Activated CD8-positive, alpha-beta memory T cell treated with anti-CD3 and anti-CD28 coated beads, Interleukin-2, amount 10 ng/mL, durations not matched to agents 7 days and 5 days (primary cell): ENCODE measurements at places on chromosomes 7 and 10. TPM values are rescaled to one million over a fixed set of nuclear protein-coding genes. Genes with fewer than 3 reads are reported as not detected.

The AKR1D1 gene
- not detected for total RNA-seq

The POLR2J2 gene
- 15.4 TPM for total RNA-seq

DNA sequence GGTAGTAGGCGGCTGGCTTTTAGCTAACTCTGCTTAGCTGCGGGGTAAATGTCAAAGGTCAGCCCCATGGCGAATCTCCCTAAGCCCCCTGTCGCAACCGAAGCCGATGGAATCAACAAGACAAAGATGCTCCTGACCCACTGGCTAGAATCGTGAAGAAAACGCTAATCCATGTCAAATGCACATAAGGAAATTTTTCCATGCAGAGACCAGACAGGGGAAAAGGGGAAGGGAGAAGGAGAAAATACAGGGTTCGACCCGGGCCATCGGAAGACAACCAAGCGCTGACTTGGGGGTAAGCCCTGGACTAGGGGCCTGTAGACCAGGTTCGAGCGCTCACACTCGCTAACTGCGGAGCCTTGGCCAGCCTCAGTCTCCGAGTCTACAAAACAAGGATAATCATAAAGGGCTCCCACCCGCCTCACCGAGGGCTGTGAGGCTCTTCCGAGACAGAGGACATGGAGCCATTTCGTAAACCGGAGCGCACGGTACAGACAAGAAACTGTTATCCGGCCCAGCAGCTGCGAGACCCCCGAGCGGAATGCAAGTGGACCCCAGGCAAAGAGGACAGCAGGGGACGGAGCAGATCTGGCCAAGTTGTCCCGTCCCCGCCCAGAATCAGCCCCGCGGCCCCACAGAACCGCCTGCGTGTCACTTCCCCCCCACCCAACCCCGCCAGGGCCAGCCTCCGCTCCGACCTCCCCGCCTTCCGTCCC, 507 bp downstream of the SAR1A start:
- DNase-seq: no peak

DNA sequence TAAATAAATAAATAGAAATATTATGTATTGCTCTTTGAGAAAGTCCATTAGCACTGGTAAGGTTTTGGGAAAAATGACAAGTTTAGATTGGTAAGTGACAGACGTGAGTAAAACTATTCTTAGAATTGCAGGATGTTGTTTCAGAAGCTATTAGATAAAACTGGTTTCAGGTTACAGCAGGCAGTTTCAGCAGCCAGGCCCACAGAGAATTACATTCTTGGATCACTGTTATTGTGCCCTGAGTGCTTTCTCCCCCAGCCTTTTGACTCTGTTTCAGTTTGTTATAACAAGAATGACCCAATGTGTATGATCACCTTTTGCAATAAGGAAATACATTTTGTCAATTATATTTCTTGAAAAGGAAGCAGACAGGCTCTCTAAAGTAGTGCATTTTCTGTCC, 86.5 kb downstream of the DKK1 start:
- no peak for DNase-seq

The CCDC172 gene
- not detected for total RNA-seq

The CYP2E1 gene
- total RNA-seq: 0.26 TPM

DNA sequence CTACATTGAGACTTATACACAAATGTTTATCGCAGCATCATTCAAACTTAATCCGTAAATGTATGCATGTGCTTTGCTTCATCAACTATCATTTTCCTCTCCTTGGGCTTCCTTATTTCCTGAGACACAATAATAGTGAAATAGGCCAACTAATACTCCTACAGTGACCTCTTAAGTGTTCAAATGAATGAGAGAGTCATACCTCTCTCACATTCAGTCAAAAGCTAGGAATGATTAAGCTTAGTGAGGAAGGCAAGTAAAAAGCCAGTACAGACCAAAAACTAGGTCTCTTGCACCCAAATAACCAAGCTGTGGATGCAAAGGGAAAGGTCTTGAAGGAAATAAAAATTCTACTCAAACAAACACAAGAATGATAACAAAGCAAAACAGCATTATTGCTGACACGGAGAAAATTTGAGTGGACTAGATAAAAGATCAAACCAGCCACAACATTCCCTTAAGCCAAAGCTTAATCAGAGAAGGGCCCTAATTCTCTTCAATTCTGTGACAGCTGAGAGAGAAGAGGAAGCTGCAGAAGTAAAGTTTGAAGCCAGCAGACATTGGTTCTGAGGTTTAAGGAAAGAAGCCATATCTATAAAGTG, 72.3 kb downstream of the GLCCI1 start:
- DNase-seq: no peak

DNA sequence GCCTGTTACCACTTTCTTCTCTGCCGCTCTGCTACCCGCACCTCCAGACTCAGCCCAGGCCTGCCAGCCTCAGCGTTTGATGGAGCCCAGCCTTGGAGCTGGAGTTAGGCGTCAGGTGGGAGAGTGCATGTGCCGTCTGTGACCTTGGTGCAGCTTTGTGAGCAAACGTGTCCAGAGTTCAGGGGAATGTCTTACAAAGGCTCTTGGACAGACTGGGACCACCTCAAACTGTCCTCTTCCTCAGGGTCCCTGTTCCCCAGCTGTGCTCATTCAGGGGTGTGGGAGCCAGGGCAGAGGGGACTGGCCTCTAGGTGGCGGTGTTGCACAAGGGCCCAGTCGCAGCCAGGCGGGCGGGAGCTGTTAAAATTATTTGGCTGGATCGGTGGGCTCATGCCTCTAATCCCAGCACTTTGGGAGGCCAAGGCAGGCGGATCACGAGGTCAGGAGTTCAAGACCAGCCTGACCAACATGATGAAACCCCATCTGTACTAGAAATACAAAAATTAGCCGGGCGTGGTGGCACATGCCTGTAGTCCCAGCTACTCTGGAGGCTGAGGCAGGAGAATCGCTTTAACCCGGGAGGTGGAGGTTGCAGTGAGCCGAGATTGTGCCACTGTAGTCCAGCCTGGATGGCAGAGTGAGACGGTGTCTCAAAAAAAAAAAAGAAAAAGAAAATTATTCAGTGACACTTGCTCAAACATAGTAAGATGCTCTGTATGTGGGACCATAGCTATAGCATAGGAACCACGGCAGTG, 89.2 kb downstream of the ADCY1 start:
- DNase-seq: peak; percentile 42

DNA sequence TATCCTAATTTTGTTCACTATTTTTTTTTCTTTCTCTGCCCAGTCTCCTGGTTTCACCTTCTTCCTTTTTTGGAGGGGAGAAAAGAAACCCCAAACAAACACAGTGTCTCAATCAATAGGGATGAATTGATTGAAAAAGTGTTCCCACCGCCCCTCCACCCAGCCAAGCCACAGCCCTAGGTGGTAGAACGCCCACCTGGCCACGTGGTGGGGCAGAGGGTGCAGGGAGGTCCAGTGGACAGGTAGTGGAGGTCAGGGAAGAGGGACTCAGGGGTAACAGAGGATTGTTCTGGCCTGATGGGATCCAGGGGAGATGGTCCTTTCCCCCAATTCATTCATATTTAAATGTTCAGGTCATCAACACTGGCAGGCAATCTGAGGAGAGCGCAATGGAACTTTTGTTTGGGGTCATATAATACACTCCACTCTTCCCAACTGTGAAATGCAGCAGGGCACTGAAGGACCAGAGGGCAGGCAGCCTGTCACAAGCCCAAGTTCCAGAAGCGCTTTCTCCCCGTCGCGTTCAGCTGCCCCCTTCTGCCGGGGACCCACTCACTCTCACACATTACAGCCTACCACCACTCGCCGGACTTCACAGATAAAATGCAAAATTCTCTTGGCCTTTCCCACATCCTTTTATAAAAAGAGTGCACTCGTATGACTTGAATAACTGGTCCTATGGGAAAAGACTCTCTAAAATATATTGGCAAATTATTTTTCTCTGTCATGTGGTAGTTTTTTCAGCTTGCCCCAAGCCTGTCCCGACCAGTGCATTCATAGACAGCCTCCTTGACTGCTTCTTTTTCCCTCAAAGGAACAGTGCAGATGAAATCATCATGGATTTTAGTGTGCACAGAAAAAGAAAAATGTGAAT, 1.6 kb downstream of the INHBA start:
- no peak for DNase-seq

GRCh38 chr7:150988230-150989226, 2.3 kb upstream of the NOS3 start:
- peak; percentile 74 for DNase-seq

DNA sequence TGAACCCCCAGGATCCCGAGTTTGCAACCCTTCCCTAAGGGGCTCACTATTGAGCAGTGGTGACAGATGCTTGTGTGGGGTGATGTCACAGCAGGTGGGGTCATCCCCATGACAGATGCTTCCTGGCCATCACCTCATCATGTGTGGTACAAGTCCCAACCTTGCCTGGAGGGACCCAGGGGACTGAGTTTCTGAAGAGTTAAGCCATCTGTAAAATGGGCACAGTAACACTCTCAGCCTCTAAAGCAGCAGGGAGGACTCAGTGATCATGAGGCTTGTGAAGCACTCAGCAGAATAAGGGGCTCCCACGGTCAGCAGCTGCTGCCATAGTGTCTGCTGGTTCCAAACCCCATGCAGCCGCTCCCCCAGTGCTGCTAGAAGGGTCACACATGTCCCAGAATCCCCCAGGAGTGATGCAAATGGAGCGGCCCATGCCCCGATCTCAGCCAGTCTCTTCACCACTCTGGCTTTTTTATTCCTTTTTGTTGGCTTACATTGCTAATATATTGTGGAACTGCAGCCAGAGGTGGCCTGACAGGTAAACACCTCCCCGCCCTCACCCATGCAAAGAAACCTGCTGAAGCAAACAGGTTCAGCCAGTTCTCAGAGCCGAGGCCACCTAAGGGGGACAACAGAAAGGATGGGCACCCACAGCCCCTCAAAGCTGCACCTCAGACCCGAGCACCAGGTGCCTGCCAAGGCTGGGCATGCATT, 102.1 kb upstream of the PDGFA start:
- no peak for DNase-seq

DNA sequence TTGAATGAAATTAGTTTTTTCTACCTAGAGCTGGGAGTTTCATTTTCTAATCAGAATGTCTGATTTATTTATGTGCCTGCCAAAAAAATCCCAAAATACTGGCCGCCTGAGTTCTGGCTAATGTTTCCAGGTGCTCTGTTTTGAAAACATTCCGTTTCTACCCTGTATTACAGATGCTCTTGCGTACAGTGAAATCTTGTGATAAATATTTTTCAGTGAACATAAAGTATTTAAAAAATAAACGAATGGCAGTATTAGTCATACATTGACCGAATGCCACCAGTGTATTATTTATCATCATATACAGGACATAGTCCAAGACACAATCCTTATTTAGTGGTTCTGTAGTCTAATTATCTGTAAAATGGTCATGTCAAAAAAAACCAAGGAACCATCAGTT, 102.8 kb downstream of the KAT6B start:
- no peak for DNase-seq
